Bladder microvascular endothelial cell (primary cell): ENCODE measurements at places on chromosomes 1 and 21. TPM values are rescaled to one million over a fixed set of nuclear protein-coding genes. Genes with fewer than 3 reads are reported as not detected.

Gene TNFRSF1B
- total RNA-seq = 23.9 and 48.1 TPM in 2 replicates

Gene CHI3L1
- total RNA-seq = not detected in 2 replicates

Gene SFT2D2
- 20.1 and 64.1 TPM in 2 replicates for total RNA-seq

Gene PCP4L1
- not detected in 2 replicates for total RNA-seq

Gene SUSD4
- 0.13 TPM in 1 of 2 replicates, not detected in the other for total RNA-seq

Gene ENAH
- 27.4 and 68.7 TPM in 2 replicates for total RNA-seq

Gene PHC2
- total RNA-seq = 54.1 and 75.1 TPM in 2 replicates

Gene ERO1B
- total RNA-seq = 2.4 and 3.9 TPM in 2 replicates

Gene CELA3A
- not detected in 2 replicates for total RNA-seq

Gene PALMD
- 77.9 and 111 TPM in 2 replicates for total RNA-seq

Gene PLPPR5
- total RNA-seq = not detected in 2 replicates

Gene SAMD13
- 1.1 and 1.3 TPM in 2 replicates for total RNA-seq

Gene KRTAP13-2
- total RNA-seq = not detected in 2 replicates

Gene CLDN17
- total RNA-seq = not detected in 2 replicates

Gene OR2L13
- total RNA-seq = not detected in 2 replicates

Gene ANXA9
- not detected in 2 replicates for total RNA-seq

Gene MPC2
- 12.2 and 17.5 TPM in 2 replicates for total RNA-seq

Gene GSTM4
- total RNA-seq = 1.3 and 3.8 TPM in 2 replicates

Gene HSD11B1
- total RNA-seq = 0.32 TPM in 1 of 2 replicates, not detected in the other

Gene SLC30A2
- total RNA-seq = not detected in 2 replicates

Gene EPHA2
- total RNA-seq = 72.7 and 298 TPM in 2 replicates
